SJSA1 (cell line): ENCODE measurements at places on chromosomes 5 and 9.

- DNase-seq: no peak
Measured at GRCh38 chr5:132181011-132181629, 46.5 kb downstream of the P4HA2 start.

DNA sequence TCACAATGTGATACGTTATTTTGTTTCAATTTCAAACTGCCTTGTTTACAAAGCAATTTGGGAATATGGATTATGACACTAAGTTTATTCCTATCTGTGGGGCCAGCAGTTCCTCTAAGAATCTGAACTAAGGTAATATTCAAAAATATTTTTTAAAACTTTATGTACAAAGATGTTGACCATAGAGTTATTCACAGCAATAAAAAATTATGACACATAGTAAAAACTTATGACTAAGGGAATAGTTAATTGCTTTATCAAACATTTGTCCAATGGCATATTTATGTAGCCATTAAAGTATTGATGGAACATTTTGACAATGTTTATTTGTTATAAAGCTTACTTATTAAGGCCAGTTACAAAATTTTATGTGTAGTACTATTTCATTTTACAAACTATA is 73.4 kb upstream of the FREM1 start:
- DNase-seq: no peak

GRCh38 chr9:68727636-68728035 is 22.6 kb downstream of the PIP5K1B start:
- DNase-seq: no peak

DNA sequence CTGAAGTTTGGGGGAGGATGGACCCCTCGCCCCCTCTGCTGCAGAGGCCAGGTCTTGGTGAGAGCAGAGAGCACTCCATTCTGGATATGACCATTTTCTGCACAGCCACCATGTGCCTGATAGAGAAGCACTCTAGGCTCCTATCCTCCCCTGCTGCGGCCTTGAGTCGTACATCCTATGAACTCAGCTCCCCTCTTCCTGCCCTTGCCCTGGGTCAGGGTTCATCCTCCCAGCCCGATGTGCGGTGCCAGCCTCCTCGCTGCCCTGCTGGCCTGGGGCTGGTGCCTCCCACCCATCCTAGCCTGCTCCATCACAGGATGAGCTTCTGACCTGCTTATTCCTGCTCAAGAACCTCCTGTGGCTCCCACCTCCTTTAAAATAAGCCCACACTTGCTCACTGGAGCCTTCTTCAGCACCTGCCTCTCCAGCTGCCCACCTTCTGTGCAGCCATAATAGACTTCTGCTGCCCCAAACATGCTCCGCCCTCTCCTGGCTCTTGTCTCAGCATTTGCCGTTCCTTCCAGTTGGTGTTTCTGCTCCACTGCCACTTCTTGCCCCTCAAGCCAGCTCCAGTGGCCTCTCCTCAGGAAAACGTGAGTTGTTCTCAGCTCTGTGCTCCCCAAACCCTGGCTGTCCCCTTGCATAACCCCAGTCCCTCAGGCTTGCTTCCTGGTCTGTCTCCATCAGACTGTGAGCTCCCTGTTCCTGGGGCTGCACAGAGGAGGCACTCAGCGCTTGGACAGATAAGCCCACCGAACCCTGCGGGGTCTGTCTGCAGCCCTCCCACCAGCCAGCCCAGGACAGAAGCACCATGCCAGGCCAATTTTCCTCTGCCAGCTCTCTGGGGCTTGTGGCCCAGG is 22.3 kb upstream of the TTLL11 start:
- DNase-seq: no peak

DNA sequence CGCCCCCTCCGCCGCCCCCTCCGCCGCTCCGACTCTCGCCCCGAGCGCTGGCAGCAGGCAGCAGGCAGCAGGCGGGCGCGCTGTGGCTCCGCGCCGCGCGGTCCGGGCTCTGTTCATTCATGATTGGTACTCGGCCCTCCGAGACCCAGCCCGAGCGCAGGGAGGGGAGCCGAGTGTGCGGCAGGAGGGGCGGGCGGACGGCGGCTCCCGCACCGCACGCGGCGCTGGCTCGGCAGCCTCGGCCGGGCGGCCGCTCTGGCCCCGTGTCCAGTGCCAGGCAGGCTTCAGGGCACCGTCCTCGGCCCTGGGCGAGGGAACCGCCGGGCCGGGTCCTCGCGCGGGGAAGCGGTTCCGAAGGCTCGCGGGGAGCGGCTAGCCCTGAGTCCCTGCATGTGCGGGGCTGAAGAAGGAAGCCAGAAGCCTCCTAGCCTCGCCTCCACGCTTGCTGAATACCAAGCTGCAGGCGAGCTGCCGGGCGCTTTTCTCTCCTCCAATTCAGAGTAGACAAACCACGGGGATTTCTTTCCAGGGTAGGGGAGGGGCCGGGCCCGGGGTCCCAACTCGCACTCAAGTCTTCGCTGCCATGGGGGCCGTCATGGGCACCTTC is at the start of gene KCNIP1:
Gene KCNIP1 (plus strand): TSS at position 31 of the 607 bp plus-strand sequence.
- DNase-seq: no peak

GRCh38 chr5:73095564-73096238 is 24.7 kb upstream of the TMEM171 start:
- DNase-seq: no peak

- DNase-seq: no peak
Measured at GRCh38 chr5:82789095-82789494, 288.1 kb downstream of the TMEM167A start.

- DNase-seq: peak; percentile 62
Measured at GRCh38 chr5:17436761-17437221, 61.2 kb upstream of the TAF11L2 start.

- DNase-seq: no peak
Measured at GRCh38 chr9:113650207-113651131, 186.9 kb downstream of the RGS3 start.

DNA sequence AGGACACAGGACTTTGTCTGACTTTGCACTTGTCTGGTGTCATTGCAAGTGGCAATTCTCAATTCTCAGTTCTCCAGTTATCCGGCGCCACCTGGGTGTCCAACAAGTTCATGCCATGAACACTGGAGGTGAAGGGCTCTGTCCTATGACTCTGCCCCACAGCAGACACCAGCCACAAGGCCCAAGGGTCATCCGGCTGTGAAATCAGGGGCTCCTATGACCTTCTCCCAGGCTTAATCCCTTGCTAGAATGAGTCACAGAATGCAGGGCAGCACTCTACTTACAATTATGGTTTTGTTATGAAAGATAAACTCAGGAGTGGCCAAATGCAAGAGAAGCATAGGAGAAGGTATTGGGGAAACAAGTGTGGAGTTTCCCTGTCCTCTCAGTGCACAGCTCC is 392.0 kb downstream of the GADD45G start:
- no peak for DNase-seq

- DNase-seq: no peak
Measured at GRCh38 chr5:122775550-122776542, 966 bp downstream of the SNX2 start.
